ENCODE measurements at places on chromosomes 6 and 20. TPM values are rescaled to one million over a fixed set of nuclear protein-coding genes. Genes with fewer than 3 reads are reported as not detected.
A peak's percentile ranks its signal among the peaks of the same experiment; 100 is the strongest.

DNA sequence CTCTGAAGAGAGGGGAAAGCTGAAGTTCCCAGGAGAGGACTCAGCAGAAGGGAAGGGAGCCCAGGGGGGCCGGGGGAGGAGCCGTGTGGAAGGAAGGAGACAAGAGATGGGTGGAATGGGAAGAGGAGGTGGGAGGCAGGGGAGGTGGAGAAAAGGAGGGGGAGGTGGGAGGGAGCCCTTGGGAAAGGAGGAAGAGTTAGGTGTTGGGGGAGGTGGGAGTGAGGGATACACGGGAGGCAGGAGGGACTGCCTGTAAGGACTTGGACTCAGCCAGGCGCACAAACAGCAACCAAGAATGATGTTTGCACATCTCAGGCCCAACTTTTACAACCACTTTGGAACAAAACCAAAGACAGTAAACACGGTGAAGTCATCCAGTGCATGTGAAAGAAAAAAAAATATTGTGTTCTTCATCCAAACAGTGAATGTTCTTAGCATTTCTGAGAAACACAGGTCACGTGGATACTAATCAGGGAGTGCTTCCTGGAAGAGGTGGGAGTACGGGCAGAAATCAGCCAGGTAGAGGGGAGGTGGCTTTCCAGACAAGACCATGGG is 17.4 kb upstream of the LSM14B start:
- peak; percentile 68 for ATAC-seq

- ATAC-seq = no peak
These were observed 51.2 kb upstream of the FANCE start for GRCh38 chr6:35400901-35401311.

- ATAC-seq = no peak
These were observed 1.8 kb upstream of the TTLL2 start for GRCh38 chr6:167323111-167323510.

DNA sequence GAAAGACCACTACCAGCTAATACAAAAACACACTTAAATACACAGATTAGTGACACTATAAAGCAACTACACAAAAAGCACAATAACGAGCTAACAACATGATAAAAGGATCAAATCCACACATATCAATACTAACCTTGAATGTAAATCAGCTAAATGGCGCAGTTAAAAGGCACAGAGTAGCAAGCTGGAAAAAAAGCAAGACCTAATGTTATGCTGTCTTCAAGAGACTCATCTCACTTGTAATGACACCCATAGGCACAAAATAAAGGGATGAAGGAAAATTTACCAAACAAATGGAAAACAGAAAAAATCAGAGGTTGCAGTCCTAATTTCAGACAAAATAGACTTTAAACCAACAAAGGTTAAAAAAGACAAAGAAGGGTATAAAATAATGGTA is 86.3 kb downstream of the NUS1 start:
- ATAC-seq = no peak

- ATAC-seq = no peak
These were observed 38.3 kb upstream of the ID1 start for GRCh38 chr20:31566658-31567379.

DNA sequence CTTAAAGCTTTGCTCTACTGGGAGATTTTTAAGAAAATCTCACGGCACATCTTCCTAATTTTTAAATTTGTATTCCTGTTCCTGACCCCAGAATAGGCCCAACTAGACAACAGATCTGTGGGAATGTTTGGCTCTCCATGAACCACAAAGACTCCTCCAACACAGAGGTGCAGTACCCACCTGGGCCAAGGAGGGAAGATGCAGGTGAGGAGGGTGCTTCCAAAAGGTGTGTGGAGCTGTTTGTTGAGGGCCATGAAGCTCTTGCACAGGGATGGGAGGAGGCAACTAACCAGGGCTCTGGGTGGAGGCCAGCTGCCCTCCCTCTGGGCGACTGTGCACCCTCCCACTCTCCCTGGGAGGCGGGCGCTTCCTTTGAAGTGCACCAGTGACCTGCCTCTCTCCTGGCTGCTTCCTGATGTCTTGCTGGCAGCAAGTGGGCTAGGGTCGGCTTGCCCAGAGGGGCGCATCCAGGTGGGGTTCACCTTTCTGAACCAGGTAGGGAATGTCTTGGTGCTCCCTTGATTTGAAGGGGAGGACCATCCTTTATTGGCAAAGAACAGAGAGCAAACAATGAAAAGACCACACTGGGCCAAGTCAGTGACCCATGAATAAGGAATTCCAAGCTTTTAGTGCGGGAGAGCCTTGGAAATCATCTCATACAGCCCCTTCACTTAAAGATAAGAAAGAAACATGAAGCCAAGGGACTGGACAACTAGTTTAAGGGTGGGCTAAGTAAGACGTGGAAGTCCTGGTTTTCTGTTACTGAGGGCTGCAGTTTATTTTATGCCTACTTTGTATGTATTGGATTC is 76.0 kb downstream of the ANKRD6 start:
- no peak for ATAC-seq

DNA sequence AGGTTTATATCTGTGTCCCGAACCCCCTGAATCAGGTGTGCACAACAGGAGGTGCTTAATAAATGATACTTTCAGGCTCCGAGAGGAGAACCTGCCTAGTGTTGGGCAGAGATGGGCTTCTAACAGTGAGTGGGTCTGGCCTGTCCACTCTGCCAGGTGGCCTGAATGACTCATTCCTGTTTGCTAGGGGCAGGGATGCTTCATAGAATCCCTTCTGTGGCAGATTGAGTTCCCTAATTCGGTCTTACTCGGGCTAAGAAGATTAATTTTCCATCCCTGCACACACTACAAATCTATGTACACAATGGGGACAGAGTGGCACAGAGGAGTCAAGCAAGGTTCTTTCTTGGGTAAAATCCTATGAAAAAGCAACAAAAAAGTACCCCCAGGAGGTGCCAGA is 19.8 kb downstream of the SDC4 start:
- ATAC-seq = no peak

GRCh38 chr6:3640868-3641267 is 110.6 kb downstream of the PXDC1 start:
- no peak for ATAC-seq

- ATAC-seq = no peak
These were observed 282.9 kb downstream of the CLIC5 start for GRCh38 chr6:45732731-45733130.

- peak; percentile 28 for ATAC-seq
These were observed 16.5 kb upstream of the UBE2J1 start for GRCh38 chr6:89368999-89369398.

DNA sequence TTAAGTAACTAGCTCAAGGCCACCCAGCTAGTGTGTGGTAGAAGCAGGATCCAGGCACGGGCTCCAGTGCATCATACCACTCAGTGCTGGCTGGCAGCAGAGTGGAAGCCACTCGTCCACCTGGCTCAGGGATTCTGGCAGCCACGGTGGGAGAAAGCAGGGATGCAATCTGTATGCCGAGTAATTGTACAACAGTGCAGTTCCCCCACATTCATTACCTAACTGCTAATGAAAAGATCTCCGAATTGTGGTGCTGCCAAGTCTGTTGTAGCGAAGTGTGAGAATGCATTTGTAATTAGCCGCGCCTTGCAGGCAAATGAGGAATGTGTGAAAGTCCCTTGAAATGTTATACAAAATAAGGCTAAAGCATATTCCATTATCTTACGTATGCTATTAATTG is 29.0 kb downstream of the KCNG1 start:
- ATAC-seq = no peak

DNA sequence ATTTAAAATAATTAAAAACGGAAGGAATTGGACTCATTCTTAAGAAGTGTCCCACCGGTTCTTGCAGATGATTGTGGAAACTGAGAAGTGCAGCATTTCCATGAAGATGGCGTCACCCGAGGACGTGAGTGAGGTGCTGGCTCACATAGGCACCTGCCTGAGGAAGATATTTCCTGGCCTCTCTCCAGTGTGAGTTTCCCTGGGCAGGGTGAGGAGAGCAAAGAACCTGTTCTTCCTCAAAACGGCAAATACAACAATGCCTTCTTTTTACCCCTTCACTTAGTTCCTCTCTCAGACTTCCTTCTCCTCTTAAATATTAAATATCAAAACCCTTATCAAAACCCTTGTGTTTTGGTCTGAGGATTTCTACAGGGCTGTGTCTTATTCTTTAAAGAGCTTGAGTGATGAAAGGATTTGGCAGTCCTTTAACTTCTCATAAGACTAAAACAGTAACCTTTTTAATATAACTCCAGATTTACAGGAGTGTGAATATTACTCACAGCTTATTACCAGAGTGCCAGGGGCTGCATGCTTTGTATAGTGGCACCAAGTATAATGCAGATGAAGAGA is 156.3 kb downstream of the CARMIL1 start:
- no peak for ATAC-seq

GRCh38 chr6:163782436-163783003 is 368.0 kb downstream of the QKI start:
- ATAC-seq = no peak

DNA sequence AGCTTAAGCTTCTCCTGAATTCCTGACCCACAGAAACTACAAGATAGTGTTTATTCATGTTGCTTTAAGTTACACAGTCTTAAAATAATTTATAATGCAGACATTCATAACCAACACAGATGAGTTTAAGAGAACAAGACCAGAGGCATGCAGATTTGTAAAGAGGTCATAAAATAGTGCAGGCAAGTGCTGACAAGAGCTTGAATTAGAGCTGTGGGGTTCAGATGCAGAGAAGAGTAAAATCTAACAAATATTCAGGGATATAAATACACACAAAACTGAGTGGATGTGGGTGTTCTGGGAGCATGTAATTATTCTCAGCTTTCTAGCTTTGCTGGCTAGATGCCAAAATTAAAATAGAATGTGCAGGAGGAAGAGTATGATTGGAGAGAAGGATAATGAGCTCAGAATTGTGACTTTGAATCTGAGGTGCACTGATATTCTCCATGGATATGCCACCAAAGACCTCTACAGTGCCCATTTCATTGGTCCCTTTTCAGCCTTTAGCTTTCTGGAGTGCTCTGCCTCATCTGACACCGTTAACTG is 291.9 kb upstream of the SGK1 start:
- no peak for ATAC-seq

DNA sequence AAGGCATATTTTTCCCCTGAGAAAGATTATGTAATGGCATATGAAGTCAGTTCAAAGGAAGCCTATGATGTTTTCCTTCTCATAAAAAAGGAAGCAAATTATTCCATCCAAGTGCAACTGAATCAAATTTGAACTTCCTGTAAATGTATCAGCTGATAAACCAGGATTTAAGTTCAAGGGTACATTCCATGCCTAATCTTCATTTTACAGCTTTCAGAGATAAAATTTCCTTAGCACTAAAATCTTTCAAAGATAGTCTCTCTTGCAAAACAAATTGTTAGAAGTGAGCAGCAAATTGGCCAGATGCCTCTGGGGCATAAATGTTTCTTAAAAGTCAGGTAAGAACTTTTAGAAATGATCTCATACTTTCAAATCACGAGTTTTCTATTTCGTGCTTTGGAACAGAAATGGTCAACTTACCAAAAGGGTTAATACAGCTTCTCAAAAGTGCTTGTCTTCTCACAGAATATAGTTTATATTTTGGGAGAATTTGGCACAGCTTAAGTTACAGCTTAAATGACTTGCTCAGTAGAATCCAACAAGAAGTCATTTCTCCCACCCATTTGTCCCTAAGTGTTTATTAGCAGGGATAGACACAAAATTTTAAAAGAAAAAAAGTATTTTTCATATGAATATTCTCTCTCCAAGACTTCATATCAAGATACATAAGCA is 2.7 kb upstream of the TCF21 start:
- no peak for ATAC-seq

GRCh38 chr6:79435746-79436145 is 101.5 kb downstream of the LCA5 start:
- ATAC-seq = no peak

DNA sequence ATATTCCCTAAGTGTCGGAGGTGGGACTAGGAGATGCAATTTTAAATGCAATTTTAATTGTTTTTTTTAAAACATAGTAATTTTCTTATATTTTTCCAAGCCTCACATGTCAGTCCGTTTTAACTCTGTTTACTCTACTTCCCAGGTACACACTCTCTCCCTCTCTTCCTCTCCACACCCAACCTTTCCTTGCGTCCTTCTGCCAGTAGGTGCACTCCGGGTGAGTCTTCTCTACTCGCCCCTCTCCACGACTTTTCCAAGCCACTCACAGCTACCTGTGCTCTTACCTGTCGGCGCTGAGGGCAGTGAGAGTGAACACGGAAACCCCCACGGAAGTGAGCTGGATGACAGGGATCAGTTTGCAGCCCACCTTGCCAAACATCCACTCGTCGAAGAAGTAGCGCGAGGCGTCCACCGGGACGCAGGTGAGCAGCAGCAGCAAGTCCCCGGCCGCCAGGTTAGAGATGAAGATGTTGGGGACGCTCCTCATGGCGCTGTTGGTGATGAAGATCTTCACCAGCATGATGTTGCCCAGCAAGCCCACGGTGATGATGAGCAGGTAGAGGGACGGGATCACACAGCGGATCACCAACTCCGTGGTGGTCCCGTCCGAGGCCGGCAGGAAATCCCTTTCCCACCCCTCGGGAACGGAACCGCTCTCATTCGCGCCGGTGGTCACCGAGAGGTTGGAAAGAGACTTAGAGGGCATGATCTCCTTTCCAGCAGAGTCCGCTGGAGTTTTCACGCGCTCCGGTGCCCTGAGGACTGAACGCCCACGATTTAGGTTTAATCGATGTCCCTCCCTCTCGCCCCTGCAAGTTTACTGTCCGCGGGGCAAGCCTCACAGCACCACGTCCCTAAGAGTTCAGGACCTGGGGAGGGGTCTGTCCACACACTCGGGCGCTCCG is 44.5 kb upstream of the GJE1 start:
- ATAC-seq = peak; percentile 16

DNA sequence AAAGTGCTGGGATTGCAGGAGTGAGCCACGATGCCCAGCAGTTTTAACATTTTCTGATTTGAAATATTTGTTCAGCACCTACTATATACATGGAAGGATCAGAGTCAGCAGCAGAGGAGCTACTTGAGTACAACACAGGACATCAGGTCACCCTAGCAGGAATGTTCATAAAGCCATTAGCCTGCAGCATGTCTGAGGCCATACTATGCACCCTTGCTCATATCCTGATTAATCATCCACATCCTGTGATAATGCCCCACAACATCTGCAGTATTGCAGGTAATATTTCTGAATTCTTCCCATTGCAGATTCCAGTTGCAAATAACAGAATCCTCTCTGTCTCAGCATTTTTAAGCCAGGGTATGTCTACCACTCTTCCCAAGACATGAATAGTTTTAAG is 171.0 kb upstream of the PRND start:
- no peak for ATAC-seq

The PNLDC1 gene
- 0.22 TPM for total RNA-seq

The HCRTR2 gene
- 4.7 TPM for total RNA-seq

The GRIK2 gene
- total RNA-seq = 9.9 TPM

The TPD52L1 gene
- 36.2 TPM for total RNA-seq

The LY6G6F gene
- not detected for total RNA-seq

The UCKL1 gene
- 25.1 TPM for total RNA-seq

Measured in motor neuron (in vitro differentiated cells).